ENCODE measurements at places on chromosomes 1 and 21. TPM values are rescaled to one million over a fixed set of nuclear protein-coding genes. Genes with fewer than 3 reads are reported as not detected.

Gene S100A7
- total RNA-seq = not detected

- H3K4me1 ChIP-seq = no peaks in the 10 kb centered on the region
- no peak overlapping the region for H3K27ac ChIP-seq
- no peak overlapping the region for H3K4me3 ChIP-seq
Observed at GRCh38 chr1:210917560-210918169, 216.3 kb downstream of the KCNH1 start.

GRCh38 chr1:197224160-197224559 lies 43.9 kb upstream of the CRB1 start:
- H3K27ac ChIP-seq = no peak overlapping the region
- H3K4me3 ChIP-seq = no peak overlapping the region
- no peaks in the 10 kb centered on the region for H3K27me3 ChIP-seq
- DNase-seq = no peak
- H3K4me1 ChIP-seq = no peaks in the 10 kb centered on the region

DNA sequence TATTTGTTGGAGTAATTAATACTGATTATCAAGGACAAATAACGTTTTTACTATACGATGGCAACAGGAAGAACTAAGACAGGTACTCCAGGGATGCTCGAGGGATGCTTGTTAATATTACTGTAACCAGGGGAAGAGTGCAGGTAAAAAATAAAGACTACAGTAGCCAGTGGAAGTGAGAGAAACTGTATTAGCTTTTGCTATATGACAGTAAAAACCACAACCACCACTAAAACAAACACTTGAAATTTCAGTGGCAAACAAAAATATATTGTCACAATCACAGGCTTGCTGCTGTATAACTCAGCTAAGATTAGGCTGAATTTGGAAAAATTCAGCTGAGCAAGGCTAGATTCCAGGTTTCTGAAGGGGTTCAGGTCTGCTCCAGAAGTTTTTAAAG lies 812.6 kb upstream of the ADGRL4 start:
- no peak for DNase-seq
- no peaks in the 10 kb centered on the region for H3K36me3 ChIP-seq
- no peak overlapping the region for H3K4me3 ChIP-seq
- no peaks in the 10 kb centered on the region for H3K27me3 ChIP-seq
- no peaks in the 10 kb centered on the region for H3K4me1 ChIP-seq
- H3K27ac ChIP-seq = no peak overlapping the region
